ENCODE measurements at places on chromosomes 7 and 10.

- no peak for DNase-seq
Measured at GRCh38 chr7:115015619-115016018, 93.7 kb downstream of the MDFIC start.

GRCh38 chr10:127227663-127228062 is 31.3 kb upstream of the INSYN2A start:
- no peak for DNase-seq

DNA sequence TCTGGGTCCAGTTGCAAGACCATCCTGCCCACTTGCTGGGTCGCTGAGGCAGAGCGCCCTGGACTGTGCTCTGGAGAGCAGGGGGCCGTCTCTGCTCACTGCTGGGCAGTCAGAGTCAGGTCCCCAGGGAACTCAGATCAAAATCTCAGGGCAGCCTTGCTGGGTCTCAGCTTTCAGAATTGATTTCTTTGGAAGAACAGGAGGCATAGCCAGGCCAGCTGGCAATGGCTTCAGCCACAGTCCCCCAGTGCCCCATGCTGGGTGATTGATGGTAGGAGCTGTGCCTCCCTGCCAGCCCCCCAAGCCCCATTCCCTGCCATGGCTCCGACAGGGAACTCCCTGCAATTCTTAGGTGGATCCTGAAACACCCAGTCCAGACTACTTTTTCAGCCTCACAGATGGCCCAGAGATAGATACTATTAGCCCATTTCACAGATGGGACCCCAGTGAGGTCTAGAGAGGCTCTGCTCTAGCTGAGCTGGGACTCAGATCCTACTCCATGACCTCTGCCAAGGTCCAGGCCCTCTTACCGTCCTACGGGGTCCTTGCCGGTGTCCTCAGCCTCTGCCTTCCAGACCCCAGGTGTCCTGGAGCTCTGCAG is 467 bp downstream of the MMRN2 start:
- no peak for DNase-seq

DNA sequence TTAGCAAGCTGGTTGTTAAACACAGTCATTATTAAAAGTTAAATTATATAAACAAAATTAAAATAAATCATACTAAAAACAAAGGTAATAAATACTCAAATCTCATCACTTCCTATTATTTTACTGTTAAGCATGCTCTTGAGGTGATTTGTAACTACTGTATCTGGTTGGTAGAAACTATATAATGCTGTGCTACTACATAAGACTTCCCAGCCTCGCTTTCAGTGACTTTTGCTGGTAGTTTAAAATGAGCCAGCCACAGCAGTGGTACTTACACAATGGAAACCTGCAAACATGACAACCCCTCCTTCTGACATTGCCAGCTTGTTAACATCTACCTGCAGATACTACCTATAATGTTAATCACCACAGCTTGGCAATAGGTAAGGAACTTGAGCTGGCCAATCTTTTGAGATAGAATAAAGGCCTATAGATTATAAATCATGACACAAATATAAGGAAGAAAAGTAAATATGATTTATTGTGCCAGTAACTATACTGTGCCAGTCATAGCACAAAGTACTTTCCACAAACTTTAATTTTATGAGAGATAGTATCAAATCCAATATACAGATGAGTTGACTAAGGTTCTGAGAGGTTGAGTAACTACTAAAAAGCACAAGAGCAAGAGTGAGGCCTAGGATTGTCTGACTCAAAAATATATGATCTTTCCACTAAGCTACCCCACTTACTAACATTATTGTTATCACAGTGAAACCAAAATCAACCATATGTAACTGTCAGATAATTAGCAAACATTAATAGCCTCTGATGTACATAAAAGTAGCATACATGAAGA is 181.1 kb upstream of the ASAH2 start:
- no peak for DNase-seq

- no peak for DNase-seq
Measured at GRCh38 chr7:92835261-92835850, 1.0 kb downstream of the CDK6 start.

GRCh38 chr7:37429435-37429791 is 19.3 kb downstream of the ELMO1 start:
- DNase-seq: no peak

DNA sequence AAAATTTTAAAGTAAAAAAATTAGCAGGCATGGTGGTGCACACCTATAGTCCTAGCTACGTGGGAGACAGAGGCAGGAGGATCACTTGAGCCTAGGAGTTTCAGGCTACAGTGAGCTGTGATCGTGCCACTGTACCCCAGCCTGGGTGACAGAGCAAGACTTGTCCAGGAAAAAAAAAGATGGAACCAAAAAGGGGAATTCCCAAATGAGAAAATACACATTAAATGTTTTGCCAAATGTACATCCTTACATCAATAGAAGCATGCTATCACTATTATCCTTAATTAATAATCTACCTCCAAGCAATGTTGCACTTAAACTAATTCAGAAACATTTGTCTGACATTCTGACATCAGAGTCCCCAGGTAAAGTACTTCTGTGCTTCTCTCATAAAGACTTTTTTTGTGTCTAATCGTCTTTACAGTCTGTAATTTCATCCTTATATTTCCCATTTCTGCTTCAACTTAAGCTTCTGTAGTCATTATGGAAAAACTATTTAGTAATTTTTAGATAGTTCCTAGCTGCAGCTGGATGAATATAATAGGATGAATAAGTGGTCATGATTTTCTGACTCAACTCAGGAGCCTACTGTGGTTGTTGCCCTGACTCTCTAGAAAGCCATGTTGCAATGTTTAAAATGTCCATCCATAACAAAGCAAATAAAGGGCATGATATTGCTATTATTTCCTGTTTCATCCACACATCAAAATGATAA is 57.7 kb downstream of the MYPN start:
- no peak for DNase-seq

- no peak for DNase-seq
Measured at GRCh38 chr10:79158402-79159097, 89.8 kb downstream of the ZMIZ1 start.

DNA sequence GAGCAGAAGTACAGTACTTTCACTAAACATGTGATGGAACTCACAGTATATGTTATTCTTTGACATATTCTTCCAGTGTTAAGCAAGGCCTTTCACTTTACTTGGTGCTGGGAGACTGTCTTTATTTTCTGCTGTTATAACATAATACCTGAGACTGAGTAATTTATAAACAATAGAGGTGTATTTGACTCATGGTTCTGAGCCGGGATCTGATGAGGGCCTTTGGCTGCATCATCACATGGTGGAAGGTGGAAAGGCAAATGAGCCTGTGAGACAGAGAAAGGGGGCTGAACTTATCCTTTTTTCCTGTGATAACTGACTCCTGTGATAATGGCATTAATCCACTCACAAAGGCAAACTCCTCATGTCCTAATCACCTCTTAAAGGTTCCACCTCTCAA is 1.4 kb downstream of the SUPV3L1 start:
- no peak for DNase-seq

GRCh38 chr7:26055241-26055640 is 96.8 kb upstream of the NFE2L3 start:
- DNase-seq: no peak

GRCh38 chr10:86821388-86821999 is 65.1 kb downstream of the BMPR1A start:
- DNase-seq: no peak

GRCh38 chr7:158786898-158787297 is 42.4 kb downstream of the ESYT2 start:
- DNase-seq: no peak

DNA sequence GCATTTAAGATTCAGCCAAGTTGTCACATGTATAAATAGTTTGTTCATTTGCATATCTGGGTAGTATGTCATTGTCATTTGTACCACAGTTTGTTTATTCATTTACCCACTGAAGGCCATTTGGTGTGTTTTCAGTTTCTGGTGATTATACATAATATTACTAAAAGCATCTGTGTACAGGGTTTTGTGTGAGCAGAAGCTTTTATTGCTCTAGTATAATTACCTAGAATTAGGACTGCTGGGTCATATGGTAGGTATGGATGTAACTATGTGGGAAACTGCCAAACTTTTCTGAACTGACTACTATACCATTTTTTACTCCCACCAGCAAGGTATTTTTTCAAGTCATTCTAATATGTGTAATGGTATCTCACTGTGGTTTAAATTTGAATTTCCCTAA is 584.0 kb upstream of the GHITM start:
- DNase-seq: no peak

- no peak for DNase-seq
Measured at GRCh38 chr7:43956027-43956426, 29.8 kb downstream of the UBE2D4 start.

DNA sequence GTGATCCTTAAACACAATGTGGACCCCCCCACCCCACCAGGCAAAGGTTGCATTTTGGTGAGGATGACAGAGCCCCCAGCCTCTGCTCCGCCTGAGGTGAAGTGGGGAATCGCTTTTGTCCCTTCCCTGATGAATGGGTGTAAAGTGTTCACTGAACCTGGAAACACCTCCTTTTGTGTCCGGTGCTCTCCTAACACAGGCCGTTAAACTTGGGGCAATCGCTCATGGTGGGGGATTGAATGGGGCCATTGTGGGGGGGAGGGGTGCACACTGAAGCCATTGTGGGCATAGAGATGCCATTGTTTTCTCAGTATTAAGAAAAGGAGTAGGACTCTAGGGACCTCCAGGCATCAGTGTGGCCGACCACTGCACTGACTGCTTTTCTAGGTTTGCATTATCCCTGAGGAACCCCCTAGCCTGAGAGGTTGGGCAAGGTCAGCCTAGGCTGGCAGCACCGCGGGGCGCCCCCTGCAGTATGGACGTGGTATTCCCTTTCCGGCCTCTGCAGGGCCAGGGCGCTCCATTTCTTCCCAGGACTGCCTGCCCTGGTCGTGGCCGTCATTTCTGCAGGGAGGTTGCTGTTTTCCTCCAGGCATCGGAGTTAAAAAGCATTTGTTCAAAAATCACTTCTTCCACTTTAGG is 158.3 kb downstream of the TCF7L2 start:
- no peak for DNase-seq

- DNase-seq: no peak
Measured at GRCh38 chr7:102888561-102889233, 24.1 kb upstream of the LRRC17 start.

GRCh38 chr10:1627945-1628344 is 109.4 kb downstream of the ADARB2 start:
- DNase-seq: no peak

- no peak for DNase-seq
Measured at GRCh38 chr10:133257489-133258065, 19.1 kb downstream of the ADAM8 start.

- no peak for DNase-seq
Measured at GRCh38 chr10:72270607-72271281, 3.0 kb upstream of the DDIT4 start.

GRCh38 chr10:10996966-10997620 is 20.6 kb upstream of the CELF2 start:
- DNase-seq: no peak

DNA sequence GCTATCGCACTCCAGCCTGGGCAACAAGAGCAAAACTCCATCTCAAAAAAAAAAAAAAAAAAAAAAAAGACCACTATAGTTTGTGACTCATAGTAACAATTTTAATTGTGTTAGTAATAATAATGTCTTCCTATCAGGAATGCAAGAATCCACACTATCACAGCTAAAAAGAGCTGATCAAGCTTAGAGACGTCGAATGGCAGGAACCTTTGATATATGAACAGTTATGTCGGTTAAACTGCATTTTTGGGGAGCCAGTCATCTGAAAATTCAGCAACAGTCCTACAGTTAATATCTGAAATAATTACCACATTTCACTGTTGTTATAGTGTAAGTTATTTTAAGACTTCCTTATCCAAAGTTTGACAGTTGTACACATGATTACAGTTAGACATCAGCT is 8.8 kb downstream of the PHYH start:
- no peak for DNase-seq

DNA sequence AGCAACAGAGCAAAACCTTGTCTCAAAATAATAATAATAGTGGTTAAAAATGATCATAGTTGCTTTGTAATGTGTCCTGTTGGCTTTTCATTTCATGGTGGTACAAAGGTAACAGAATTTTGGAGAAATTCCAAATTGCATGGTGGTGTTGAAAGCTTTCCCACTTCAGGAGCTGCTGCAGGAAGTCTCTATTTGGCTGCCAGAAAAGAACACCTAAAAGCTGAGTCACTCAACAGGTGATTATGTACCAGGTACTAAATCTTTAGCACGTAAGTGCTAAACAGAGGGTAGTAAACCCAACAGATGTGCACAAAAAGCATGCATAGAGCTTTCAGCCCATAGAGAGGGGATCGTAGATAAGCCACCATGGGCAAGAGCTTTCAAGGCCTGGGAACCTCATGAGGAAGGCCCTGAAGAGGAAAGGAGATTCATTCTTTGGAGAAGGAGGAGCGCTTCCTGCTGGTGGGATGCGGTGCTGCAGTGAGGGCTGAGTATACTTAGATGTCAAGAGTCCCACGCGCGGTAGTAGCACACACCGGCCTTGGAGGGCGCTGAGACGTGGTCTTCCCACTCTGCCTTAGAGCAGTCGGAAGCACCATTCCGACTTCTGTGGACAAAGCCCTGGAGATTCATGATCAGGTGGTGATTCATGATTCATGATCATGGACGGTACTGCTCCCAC is 118.7 kb downstream of the RALA start:
- no peak for DNase-seq

DNA sequence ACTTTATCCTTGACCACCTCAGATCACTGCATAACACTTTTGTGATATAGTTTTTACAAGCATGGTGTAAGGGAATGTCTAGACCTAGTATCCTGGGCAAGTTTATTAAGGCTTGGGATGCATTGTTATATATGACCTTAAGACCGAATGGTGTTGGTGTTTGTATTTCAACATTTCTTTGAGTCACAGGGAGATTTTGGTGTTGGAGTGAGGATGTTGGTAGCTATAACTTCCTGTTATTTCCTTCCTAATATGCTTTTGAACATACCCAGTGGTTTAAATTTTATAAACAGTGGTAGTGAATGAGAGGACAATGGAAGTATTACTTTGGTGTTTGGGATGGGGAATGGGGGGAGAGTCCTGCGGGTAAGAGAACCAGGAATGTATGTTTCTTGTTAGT is 2.6 kb downstream of the EXOC4 start:
- no peak for DNase-seq

GRCh38 chr7:135617781-135618180 is 44.5 kb upstream of the STMP1 start:
- no peak for DNase-seq

- DNase-seq: no peak
Measured at GRCh38 chr10:70560511-70560941, 42.0 kb downstream of the PRF1 start.

DNA sequence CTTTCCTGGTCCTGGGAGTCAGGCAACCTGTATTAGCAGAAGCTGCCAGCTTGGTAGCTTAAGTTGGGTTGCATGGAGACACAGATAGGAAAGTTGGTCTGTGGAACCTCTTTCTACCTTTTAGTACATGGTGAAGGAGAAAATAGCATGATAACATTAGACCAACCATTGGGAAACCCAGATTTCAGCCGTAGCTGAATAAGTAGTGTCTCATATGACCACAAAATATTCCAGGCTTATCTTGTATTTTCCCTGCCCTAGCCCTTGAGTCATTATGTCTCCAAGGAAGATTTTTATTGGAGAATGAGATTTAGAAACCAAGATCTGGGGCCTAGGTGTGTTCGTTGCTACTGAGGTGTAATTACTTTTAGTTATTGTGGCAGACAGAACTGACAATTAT is 67.2 kb downstream of the CCSER2 start:
- DNase-seq: no peak

- DNase-seq: no peak
Measured at GRCh38 chr7:82449910-82450309, 6.3 kb upstream of the CACNA2D1 start.

Data from putamen (tissue), 1 donor.